Myocyte (in vitro differentiated cells): ENCODE measurements at places on chromosomes 4 and X.

DNA sequence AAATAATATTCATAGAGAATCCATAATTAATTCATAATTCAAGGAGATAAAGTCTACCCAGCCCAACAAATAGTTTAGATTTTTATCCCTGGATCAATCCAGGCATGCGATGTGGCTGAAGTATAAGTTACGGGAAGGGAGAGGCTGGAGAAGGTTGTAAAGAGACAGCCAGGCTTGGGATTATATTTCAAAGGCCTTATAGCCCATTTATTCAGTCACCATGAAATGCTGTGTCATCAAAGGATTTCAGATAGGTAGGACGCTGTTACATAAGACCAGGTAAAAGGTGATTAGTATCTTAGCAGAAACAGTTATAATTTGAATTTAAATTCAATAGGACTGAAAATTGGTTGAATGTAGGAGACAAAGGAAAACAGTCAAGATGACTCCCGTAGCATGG is 73.0 kb upstream of the NFKB1 start:
- DNase-seq = no peak

DNA sequence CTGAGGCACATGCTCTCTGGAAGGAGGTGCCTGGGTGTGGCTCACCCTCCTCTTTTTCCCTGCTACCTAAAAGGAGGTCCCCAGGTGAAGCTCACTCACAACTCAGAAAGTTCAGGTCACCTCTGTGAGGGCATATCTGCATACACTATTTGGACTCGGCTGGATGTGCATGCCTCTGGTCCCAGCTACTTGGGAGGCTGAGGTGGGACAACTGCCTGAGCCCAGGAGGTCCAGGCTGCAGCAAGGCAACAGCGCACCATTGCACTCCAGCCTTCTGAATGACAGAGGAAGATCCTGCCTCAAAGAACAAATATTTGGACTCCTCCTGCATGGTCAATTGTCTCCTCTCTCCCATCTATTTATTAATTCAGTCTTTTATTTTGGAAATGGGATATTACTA is 46.4 kb downstream of the CPLX1 start:
- no peak for DNase-seq

GRCh38 chr4:54842656-54843055 is 184.9 kb downstream of the KIT start:
- no peak for DNase-seq

GRCh38 chrX:104679175-104679574 is 113.2 kb downstream of the IL1RAPL2 start:
- DNase-seq = peak; percentile 23

- DNase-seq = no peak
Observed at GRCh38 chrX:101408532-101408841, 465 bp downstream of the HNRNPH2 start.

DNA sequence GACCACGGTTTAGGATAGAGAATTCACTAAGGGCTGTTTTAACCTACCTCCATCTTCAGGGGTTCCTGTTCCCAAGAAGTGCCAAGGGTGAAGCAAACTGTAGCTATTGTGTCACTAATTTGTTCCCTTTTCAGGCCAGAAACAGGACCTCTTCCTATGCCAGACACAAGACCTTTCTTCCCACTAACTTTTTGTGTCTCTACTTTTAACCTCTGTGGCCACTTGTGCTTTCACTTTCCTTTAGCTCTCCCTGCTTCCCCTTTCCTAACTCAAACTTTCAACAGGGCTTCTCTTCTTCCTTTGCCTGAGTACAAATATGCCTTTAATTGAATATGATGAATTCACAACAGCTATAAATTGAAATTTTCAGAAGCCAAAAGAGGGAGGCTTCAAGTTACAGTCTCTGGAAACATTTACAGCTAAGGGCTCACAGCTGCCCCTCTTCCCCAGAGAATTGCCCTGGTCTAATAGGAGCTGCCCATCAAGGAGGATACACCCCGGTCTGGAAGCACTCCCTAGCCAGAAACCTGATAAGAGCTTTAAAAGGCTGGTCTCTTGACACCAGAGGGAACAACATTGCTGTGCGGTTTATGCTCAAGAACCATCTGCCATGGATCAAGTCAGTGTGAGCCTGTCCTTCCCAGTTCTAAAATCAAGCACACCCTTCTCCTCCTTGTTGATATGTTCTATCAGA is 61.7 kb upstream of the PLS3 start:
- DNase-seq = peak; percentile 61

DNA sequence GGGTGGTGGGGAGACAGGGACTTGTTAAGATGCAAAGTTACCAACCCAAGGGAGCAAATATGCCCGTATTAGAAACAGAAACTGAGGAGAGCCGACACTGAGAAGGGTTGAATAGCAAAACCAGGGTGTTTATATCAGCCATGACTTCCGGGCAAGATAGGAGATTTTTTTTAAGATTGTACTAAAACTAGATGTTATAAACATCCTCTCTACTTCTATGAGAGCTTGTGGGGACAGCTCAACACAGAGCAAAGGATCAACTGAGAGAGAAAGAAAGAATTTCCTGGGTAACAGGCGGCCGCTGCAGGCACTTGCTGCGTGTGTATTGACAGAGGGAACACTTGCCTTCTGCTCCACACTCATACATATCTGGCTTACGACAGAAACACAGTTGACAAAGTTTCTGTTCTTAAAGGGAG is 49.1 kb upstream of the FBXW7 start:
- DNase-seq = peak; percentile 11

DNA sequence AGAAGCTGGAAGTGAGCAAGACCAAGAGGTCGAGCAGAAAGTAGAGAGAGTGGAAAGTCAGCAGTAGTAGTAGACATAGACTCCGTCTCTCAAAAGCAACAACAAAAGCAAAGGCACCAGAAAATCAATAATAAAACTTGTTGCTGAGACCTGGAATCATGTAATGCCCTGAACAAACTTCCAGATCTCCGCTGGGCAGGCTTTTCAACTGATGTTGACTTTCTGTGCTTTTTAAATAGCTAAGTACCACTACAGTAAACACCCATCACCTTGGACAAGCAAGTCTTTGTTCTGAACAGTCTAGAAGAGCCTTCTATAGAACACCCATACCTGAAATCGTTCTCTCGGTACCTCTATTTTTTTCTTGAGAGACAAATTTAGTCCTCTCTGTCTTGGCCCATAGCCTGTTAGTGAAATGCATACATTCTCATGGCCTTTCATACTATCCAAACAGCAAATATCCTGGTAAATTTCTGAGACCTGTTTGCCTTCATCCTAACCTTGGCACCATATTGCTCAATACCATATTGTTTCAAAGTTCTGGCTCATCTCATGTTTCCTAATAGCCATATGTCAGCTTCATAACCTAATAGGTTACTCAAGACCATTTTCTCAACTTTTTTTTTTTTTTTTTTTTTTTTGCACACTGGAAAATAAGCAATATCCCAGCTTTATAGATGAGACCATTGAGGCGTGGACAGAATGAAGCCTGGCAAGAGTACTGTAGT is 200.6 kb upstream of the RBPJ start:
- no peak for DNase-seq

- DNase-seq = no peak
Observed at GRCh38 chrX:10246846-10247245, 90.1 kb downstream of the CLCN4 start.

- peak; percentile 27 for DNase-seq
Observed at GRCh38 chr4:169234137-169234855, 36.5 kb downstream of the SH3RF1 start.

- no peak for DNase-seq
Observed at GRCh38 chrX:149272690-149273463, 232.2 kb downstream of the IDS start.

DNA sequence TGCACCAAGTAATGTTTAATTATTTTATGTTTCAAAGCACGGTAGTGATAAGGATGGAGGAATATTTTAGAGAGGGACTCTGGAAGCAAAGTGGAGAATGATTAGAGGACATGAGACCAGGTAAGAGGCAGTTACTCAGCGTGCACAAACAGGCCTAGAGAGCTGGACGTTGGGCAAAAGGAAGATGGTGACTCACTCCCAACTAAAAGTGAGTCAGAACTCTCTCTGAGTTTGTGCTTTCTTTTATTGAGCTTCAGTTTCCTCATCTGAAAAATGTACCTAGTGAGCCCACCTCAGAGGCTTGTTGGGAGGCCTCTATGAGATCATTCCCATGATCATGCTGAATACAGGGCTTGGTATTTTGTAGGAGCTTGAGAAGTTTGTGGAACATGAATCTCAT is 1.6 kb upstream of the ZC4H2 start:
- no peak for DNase-seq
